Activated naive CD4-positive, alpha-beta T cell (primary cell): ENCODE measurements at places on chromosomes 16 and 17.

DNA sequence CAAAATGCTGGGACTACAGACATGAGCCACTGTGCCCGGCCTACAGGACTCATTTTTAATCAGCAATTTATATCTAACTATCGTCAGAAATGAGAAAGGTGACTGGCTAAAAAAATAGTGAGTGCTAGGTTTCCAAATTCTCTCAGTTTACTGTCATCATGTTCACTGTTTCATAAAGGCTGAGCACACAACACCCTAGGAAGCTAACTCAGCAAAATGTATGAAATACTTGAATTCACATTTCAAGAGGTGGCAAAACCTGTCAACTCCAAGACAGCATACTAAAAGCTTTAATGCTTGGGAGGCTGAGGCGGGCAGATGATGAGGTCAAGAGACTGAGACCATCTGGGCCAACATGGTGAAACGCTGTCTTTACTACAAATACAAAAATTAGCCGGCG, 16.7 kb downstream of the WDR45B start:
- DNase-seq: no peak

DNA sequence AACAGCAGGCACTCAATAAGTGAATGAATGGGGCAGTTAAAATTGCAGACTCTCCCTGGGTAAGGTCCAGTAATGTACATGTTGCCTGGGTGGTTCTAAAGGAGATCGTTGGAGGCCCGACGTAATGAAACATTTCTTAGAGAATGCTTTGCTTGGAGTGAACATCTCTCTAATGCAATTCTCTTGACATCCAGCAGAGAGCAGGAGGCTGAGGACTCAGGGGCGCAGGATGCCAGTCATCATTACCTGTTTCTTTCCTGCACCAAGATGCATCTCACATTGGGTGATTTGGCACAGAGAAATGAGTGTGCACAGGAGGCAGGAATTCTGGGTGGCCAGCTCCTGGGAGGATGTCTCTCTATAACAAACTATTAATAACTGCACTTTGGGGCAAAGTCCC, 130.3 kb upstream of the RBBP6 start:
- no peak for DNase-seq

DNA sequence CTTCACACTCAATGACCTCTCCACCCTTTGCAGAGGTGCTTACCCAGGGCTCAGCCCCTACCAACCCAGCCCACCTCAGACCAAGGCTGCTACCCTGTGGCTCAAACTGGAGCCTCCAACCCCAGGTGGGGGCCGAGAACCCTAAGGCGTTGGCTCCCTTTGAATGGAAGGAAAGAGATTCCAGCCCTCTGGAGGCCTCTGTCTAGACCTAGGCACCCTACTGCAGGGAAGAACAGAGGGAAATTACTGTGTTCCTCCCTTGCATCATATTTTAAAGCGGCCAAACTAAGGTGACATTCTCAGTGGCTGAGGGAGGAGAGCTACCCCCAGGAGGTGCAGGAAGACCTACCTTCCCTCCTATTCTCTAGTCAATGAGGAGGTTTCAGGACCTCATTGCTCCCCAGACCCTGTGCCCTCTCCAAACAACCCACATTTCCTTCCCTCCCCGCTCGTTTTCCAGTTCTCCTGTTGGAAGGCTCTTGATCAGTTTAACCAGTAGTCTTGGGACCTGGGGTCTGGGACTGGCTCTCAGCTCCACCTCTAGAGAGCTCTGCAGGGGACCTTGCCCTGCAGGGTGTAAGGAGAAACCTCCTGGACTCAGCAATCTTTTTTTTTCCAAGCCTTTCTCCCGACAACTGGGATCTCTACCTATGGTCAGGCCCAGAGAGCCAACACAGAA, 5.5 kb upstream of the HOXB8 start:
- no peak for DNase-seq

GRCh38 chr17:83007504-83008185, 71.8 kb upstream of the METRNL start:
- no peak for DNase-seq

GRCh38 chr17:50107790-50108414, 12.8 kb downstream of the PDK2 start:
- DNase-seq: no peak

DNA sequence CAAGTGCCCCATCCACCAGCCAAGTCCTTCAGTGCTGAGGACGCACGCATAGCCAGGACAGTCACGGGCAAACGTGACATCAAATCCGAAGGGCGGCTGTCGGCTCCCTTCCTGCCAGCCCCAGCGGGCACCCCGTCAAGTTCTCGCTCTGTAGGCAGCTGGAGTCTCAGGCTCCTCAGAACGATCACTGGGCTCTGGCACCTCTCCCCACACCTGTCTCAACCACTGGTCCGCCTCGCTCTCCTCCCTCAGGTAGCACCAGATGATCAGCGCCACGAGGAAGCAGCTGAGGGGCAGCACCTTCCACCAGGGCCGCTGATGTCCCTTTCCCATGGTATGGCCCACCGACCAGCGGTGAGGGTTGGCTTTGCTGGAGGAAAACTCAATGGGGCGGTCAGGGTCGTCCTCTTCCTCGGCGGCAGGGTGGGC, 422 bp downstream of the UQCC4 start:
- no peak for DNase-seq

DNA sequence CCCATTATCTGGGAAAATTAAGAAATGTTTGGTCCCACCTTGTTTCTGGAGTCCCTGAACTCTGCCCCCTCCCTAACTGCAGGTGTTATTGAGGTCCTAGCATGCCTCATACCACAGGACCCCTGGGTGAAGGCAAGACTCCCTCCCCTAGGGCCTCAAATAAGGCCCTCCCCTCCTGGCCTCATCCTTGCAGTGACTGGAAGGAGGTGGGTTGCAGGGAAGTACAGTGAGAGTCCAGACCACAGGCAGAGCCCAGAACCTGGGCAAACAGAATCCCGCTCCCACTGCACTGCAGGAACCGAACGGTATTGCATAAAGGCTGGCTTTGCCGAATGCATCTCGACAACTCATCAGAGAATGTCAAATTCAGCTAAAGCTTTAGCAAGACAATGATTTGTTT, 126.6 kb downstream of the ASIC2 start:
- DNase-seq: no peak

- no peak for DNase-seq
Measured at GRCh38 chr17:28733346-28733745, 4.8 kb downstream of the NEK8 start.

DNA sequence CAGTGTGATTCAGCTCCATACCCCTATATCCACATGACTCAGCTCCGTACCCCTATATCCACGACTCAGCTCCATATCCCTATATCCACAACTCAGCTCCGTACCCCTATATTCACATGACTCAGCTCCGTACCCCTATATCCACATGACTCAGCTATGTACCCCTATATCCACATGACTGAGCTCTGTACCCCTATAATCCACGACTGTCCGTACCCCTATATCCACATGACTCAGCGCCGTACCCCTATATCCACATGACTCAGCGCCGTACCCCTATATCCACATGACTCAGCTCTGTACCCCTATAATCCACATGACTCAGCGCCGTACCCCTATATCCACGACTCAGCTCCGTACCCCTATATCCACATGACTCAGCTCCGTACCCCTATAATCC, 16.8 kb downstream of the CYB5D2 start:
- no peak for DNase-seq

DNA sequence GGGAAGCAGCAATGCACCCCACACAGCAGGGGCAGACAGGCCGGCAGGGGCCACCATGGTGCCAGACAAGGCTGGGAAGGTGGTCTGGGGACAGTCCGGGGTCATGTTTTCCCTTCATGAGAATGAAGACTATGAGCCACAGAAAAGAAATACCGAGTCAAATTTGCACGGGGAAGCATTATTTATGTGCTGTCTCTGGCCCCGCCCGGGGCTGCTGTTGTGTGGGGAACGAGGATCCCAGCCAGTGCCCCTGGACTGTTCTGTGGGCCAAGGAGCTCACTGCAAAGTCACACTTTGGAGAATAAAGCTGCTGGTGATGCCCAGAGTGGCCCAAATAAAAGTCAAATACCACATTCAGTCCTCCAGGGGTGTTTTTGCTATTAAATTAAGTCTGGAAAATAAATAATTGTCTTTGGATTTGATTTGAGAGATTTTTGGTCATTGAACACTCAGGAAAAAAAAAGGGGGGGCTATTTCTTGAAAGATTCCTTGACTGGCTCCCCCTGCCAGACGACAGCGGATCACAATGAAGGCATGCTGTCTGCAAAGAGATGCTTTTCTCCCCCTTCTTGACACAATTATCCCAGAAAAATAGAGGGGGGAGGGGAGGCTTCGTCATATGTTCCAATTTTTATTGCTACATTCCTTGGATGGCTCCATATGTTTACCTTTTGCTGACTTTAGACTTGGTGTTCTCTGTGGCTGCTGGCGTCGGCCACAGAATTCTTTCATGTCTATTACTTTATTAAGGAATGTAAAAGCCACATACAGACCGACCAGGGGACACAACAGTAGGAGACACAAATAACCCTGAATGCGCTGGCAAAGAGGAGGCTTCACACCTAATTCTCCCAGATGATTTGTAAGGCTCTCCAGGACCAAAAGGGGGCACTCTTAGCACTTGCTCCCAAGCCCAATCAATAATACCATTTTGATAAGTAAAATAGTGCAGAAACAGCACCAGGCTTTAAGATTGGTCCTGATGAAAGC, 27.1 kb upstream of the ANKFN1 start:
- DNase-seq: no peak

DNA sequence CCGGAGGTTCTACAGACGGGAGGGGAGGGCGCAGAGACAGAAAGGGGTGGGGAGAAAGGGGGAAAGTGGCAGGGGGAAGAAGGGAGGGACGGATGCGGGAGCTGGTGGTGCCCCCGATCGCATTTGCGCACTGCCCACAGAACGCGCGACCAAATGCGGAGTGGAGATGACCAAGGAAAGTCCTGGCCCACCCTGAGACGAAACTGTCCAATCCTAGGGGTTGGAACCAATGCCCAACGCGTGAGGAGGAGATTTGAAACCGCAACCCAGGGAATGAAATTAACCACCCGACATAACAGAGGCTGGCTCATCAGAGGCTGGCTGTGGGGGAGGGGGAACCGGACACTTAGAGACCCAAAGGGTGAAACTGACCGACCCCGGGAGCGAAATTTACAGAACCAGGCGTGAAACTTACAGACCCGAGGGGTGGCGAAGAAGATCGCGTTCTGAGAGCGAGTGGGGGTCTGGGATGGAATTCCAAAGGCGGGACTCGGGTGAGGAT, 1.4 kb downstream of the HES7 start:
- no peak for DNase-seq
